CD4-positive, alpha-beta T cell treated with Interleukin-6 at 100 ng/mL for 8 hours (primary cell): ENCODE measurements at places on chromosomes 11 and 22.

GRCh38 chr22:50202130-50202666 lies 1.4 kb downstream of the SELENOO start:
- no peak for DNase-seq

GRCh38 chr11:2095542-2095941 lies 43.6 kb downstream of the IGF2 start:
- no peak for DNase-seq

GRCh38 chr11:45610627-45611026 lies 54.8 kb downstream of the CHST1 start:
- DNase-seq, result no peak

GRCh38 chr22:41989246-41989645 lies 9.3 kb upstream of the WBP2NL start:
- DNase-seq, result no peak

DNA sequence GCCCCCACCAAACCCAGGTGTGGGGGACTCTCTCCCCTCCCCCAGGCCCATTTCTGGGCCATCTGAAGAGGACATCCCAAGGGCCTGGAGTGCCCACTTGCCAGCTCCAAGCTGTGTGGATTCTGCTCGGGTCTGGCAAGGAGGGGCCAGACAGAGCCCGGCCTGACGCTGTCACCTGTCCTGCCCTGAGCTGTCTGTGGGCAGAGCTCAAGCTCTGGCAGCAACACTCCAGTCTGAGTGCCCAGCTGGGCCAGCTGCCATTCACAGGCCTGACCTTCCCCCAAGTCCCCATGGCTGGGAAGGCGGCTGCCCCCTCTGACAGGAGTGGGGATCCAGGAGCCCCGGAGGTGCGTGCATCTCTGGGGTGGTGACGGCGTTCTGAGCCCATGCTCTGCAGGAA lies 6.2 kb upstream of the PIM3 start:
- no peak for DNase-seq

- DNase-seq, result no peak
Observed at GRCh38 chr11:72971192-72971967, 157.2 kb downstream of the ATG16L2 start.

GRCh38 chr11:126160345-126161022 lies 51.0 kb downstream of the RPUSD4 start:
- no peak for DNase-seq

GRCh38 chr22:49913446-49913845 lies 4.8 kb downstream of the ALG12 start:
- no peak for DNase-seq

DNA sequence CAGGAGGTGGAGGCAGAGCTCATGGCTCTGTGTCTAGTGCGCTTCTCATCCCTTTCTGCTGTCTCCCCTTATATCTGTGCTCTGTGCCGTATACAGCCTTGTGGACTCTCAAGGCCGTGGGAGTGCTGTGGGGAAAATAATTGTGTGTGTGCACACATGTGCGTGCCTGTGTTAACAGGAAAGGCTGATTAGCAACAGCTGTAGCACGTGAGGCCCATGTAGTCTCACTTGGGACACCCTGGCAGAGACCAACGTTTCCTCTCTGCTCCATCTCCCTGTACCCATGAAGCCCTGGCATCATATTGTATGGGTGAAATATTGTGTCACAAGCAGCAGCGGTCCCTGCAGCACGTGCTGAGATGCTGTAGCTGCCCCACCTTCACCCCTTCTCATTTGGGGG lies 109.3 kb downstream of the LRRC32 start:
- DNase-seq, result no peak

DNA sequence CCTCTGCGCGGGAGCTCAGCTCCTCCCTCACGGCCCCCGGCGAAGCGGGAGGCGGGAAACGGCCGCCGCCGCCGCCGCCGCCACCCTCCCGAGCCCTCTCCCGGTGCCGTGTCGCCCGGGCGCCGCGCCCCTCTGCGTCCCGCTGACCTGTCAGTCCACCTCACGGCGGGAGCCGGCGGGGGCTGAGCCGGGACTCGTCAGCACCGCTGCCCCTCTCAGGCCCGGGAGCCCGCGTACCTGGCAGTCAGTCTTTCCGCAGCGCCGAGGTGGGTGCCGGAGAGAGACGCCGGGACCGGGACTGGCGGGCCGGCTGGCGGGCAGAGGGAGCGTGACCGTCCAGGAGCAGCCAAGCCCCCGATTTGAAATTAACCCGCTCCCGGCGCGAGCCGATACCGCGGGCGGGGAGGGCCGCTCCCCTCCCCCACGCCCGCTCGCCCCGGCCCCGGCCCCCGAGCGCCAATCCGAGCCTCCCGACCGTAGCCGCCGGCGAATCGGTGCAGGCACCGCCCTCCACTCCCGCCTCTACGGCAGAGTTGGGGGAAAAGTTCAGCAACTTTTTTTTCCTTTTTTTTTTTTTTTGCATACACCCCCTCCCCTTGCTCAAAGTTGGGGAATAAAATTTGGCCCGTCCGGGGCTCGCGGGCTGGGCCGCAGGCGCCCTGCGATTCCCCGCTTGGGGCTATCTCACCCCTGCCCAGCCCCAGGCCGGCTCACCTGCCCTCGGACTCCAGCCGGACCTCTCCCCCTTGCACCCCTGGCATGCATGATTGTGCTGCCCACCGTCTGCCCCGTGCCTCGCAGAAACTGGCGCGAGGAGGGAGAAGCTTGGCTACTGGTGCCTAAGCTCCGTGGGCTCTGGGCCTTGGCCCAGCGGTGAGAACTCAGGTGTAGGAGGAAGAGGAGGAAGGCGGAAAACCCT lies 774 bp upstream of the E2F8 start:
- DNase-seq, result no peak

- peak; percentile 25 for DNase-seq
Observed at GRCh38 chr11:130070109-130070845, 583 bp downstream of the APLP2 start.

GRCh38 chr11:2902784-2903671 lies 17.5 kb upstream of the CDKN1C start:
- no peak for DNase-seq

DNA sequence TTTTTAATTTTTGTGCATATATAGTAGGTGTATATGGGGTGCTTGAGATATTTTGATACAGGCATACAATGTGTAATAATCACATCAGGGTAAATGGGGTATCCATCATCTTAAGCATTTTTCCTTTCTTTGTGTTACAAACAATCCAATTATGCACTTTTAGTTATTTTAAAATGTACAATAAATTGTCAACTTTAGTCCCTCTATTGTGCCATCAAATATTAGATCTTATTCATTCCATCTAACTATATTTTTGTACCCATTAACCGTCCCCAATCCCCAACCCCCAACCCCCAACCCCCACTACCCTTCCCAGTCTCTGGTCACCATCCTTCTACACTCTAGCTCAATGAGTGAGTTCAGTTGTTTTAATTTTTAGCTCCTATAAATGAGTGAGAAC lies 335.1 kb upstream of the C11orf87 start:
- no peak for DNase-seq

GRCh38 chr22:29621761-29622526 lies 18.5 kb downstream of the NF2 start:
- no peak for DNase-seq
